ENCODE measurements at places on chromosomes 4 and X. TPM values are rescaled to one million over a fixed set of nuclear protein-coding genes. Genes with fewer than 3 reads are reported as not detected.
A peak's percentile ranks its signal among the peaks of the same experiment; 100 is the strongest.

The SEPTIN6 gene
- 15.8 TPM for total RNA-seq

The WAS gene
- total RNA-seq: 6.6 TPM

DNA sequence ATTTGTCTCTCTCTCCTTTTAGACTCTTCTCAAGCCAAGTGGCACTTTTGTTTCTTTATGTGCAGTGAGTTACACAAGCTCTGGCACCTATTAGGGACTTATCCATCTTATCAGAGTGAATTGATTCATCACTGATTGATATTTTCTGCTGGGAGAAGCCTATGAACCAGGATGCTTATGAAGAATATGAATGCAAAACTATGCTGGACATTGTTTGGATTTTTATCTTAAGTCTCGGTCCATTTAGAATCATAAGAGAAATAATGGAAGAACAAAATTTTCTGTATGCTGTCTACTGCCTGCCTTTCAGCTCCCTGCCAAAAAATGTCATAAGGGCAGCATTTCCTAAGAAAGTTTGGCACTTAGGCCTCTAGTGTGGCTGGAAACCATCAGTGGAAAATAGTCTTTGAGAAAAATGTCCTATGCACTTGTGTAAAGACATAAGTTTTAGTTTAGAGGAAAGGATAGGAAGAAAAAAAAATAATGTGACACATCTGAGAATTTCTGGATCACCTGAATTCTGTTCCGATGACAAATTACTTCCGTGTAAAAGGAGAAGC, 365.7 kb upstream of the MAD2L1 start:
- DNase-seq: no peak

The RTL9 gene
- total RNA-seq: not detected

- DNase-seq: no peak
These were observed 63.1 kb downstream of the ANOS1 start for GRCh38 chrX:8668813-8669212.

DNA sequence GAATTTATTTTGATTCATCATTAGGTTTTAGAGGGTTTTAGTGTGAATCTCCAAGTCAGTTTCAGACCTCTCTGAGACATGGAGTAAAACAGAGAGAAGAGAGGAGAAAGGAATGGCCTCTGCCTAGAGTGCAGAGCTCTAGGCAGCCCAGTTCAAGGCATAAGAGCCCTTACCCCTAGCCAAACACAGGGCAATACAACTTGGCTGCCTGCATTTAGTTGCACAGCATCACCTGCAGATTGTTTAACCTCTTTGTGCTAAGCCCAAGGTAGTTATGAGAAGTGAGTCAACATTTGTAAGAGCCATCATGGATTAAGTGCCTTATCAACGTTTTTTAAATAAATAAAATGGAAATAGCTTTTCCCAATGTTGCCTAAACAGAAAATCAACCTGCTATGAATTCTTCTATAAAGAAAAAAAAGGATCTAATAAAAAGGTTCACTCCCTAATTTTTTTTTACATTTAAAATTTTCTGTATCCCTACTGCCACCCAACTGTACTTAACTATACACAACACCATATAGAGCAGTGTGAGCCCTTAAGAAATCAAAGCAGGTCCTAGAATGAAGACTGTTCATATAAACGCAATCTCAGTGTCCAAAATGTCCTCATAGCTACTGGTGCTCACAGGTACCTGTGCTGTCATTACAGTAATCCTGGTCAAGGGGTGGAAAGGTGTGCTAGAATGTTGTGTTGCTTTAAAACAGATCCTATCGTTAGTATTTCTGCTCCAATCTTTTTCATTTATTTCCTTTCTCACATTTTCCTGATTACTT, 36.0 kb downstream of the PF4 start:
- no peak for DNase-seq

GRCh38 chr4:101156619-101157310, 190.6 kb downstream of the PPP3CA start:
- DNase-seq: no peak

The SLC16A2 gene
- 2.1 TPM for total RNA-seq

DNA sequence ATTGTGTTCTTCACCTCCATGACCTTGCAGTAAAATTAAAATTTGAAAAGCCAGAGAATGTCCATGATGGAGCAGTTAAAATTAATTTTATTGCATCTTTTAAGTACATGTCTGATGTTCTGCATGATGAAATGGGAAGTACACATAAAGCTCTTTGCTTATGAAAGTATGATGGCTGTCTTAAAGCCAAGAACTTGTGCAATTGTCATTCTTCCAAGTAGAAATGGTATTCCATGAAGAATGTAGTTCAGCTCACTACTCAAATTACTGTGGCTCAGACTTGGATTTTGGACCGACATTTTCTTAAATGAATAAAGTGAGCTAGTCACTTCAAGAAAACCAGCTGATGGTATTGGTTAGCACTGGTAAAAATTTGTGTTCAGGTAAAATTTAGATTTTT, 161.7 kb upstream of the CXCL13 start:
- no peak for DNase-seq

The PCSK1N gene
- 21.4 TPM for total RNA-seq

GRCh38 chrX:7362111-7362510, 214.2 kb upstream of the PUDP start:
- DNase-seq: no peak

The FGA gene
- total RNA-seq: not detected

- DNase-seq: no peak
These were observed 218.5 kb upstream of the ANKRD50 start for GRCh38 chr4:124931050-124931449.

The ADD1 gene
- 254 TPM for total RNA-seq

GRCh38 chr4:89064848-89065247, 7.9 kb upstream of the FAM13A start:
- DNase-seq: no peak

- peak; percentile 38 for DNase-seq
These were observed 2.0 kb downstream of the PRKX start for GRCh38 chrX:3711331-3711917.

- no peak for DNase-seq
These were observed 1.8 kb downstream of the CAPN6 start for GRCh38 chrX:111268506-111268905.

- no peak for DNase-seq
These were observed 86.0 kb upstream of the PGRMC2 start for GRCh38 chr4:128373628-128374027.

GRCh38 chr4:8377103-8378075, 63.1 kb downstream of the ACOX3 start:
- DNase-seq: no peak

The RAB41 gene
- 0.34 TPM for total RNA-seq

The ESX1 gene
- total RNA-seq: not detected

- DNase-seq: no peak
These were observed 7.0 kb downstream of the C4orf50 start for GRCh38 chr4:6011271-6011671.

DNA sequence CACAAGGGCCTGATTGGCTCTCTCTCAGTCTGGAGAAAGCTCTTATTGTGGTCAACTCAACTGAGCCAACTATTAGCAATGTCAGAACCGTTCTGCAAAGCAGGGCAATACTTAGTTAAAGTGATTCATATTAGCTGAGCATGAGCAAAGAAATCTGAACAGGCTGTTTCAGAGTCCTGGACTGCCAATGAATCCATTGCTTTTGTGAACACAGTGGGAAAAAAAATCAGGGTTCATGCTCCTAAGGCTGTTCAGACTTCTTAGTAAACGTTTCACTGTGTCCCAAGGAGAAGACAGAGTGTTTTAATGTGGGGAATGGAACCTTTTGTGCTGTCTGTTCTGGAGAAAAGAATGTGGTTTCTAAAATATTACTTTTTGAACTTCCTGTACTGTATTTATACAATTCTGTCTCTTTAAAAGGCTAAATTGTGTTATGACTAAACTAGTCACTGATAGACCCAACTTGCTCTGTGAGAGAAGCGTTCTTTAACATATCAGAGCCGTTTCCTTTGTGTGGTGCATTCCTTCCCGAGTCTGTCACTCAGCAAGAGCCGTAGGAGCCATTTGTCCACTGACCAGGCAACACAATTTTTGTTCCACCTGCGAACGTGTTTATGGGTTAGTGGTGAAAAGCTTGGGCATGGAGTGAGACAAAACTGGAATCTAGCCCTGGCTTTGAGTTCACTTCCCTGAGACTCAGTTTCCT, 366.1 kb downstream of the FBXO8 start:
- no peak for DNase-seq

- DNase-seq: no peak
These were observed 349.7 kb upstream of the GALNT7 start for GRCh38 chr4:172818901-172819300.

GRCh38 chrX:2388669-2389068, 112.1 kb downstream of the DHRSX start:
- DNase-seq: no peak

DNA sequence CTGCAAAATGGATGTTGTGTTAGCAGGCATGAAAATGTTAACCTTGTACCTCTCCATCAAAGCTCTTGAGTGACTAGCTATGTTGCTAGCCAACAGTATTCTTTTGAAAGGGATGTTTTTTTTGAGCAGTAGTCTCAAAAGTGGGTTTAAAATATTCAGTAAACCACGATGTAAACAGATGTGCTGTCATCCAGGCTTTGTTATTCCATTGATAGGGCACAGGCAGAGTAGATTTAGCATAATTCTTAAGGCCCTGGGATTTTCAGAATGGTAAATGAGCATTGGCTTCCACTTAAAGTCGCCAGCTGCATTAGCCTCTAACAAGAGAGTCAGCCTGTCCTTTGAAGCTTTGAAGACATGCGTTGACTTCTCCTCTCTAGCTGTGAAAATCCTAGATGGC, 18.4 kb downstream of the FGF2 start:
- DNase-seq: no peak

GRCh38 chrX:31706466-31706865, 634.6 kb upstream of the FTHL17 start:
- DNase-seq: no peak

DNA sequence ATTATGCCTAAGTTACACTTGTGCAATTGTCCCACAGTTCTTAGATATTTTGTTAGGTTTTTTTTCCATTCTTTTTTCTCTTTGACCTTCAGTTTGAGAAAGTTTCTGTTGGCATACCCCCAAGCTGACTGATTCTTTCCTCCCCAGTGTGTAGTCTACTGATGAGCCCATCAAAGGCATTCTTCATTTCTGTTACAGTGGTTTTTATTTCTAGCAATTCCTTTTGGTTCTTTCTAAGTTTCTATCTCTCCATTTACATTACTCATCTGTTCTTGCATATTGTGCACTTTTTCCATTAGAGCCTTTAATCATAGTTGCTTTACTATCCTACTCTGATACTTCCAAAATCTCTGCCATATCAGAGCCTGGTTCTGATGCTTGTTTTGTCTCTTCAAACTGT, 31.9 kb downstream of the CASP6 start:
- no peak for DNase-seq

DNA sequence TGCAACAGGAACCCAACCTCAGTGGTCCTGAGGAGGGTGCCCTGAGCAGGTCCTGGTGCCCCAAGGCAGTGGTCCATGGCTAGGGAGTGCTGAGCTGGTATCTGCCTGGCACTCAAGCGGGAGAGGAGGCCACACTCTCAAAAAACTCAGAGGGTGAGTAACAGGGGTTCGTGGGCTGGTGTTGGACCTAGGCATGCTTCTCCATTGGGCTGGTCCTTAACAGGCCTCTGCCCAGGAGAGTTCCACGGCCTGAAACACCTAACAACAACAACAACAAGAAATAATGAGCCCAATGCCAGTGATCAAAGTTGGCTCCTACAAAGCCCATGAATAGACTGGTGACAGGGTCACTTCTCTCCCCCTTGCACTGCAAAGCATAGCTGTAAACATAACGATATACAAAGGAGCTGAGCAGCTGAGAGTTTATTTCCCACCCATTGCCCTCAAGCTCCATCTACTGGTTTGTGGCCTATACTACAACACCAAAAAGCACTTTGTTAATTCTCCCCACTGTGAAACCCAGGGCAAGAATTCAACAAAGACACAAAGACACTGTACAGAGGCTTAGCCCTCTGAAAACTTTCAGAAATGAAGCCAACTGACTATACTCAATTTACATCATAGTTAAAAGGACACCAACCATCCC, 736.1 kb upstream of the ADGRL3 start:
- DNase-seq: no peak

DNA sequence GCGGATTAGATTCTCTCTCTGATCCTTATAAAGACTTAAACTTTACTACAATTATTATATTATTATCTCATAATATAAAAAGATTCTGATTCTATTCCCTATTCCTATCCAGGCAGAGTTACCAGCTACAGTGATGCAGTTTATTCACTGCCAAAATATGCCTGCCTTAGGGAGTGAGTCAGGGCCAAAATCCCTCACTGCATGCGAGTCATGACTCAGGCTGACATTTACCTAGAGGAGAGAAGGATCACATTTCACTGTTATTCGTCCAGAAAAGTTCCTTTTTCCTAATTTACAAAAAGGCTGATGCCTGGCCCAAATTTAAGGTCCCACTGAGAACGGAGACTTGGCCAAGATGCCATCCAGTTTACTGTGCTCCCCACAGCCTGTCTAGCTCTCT, 168.5 kb upstream of the LDB2 start:
- DNase-seq: no peak

- DNase-seq: no peak
These were observed 159.7 kb downstream of the NSUN7 start for GRCh38 chr4:40909363-40909876.

The NLRP2B gene
- total RNA-seq: not detected

DNA sequence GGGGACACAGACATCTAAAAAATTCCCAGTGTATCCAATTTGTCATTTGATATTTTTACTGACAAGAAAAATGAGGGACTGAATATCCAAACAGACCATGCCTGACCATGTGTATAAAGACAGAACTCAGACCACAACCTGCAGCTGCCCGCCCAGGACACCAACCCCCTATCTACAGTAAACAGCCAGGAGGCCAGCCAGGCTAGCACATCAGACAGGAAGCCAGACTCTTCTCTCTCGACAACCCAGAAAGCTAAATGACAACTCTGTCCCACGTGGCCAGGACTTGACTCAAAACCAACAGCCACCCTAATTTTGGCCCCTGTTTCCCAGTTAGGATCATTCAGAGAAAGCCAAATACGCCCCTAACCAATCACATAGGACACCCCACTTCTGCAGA, 15.1 kb downstream of the AFAP1 start:
- no peak for DNase-seq

The FRMPD4 gene
- total RNA-seq: 0.59 TPM

The NWD2 gene
- 1.2 TPM for total RNA-seq

DNA sequence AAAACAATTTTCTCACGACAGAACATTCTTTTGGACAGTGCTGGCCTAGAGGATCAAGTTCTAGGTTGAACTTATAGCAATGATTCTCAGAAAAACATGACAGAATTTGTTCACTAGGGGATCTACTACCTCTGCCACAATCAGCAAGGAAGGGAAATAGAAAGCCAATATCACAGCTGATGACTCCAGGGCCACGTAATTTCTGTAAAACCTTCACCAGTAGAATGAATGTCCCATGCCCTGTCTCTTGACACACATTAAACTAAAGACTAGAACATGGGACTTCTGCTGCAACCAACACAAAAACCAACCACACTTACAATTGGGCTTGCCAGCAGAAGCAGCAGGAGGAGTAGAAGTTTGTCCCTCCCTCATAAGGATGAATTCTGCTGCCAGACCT, 86.0 kb upstream of the NPFFR2 start:
- no peak for DNase-seq

- DNase-seq: no peak
These were observed 135.1 kb upstream of the MSX1 start for GRCh38 chr4:4724321-4724720.

GRCh38 chr4:55055529-55055928, 69.9 kb downstream of the KDR start:
- no peak for DNase-seq
